ENCODE measurements at places on chromosomes 7 and 10.

DNA sequence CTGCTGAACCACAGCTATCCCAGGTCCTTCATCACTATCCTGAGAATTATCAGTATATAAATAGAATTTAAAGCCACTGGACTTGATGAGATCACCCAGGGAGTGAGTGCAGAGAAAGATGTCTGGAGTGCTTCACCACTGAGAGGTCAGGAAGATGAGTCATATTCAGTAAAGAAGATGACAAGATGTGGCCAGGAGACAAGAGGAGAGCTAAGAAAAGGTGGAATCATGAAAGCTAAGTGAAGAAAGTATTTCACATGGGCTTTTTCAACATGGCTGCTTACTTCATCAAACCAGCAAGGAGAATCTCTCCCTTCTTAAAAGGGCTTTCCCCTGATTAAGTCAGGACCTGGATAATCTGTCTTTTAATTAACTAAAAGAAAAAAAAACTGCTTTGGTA is 9.1 kb upstream of the PRKAR2B start:
- DNase-seq = peak; percentile 52

GRCh38 chr7:8783229-8783628 is 349.8 kb downstream of the NXPH1 start:
- no peak for DNase-seq

DNA sequence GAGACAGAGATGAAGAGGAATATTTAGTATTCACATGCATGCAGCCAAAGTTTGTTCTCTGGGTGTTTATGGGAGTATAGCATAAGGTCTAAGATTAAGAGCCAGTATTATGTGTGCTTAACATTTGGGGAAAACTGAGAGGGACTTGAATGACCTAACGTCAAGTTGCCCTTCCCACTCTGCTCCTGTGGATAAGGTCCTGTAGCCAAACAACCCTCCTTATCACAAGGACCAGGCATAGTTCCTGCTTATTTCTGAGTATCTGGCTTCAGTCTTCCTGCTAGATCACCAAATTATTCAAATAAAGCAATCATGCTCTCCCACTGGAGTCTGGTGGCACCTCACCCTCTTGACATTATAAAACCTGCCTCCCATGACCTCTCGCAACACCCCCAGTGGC is 137.9 kb upstream of the SEMA3E start:
- DNase-seq = no peak

- DNase-seq = no peak
Measured at GRCh38 chr10:131093795-131094366, 217.6 kb downstream of the TCERG1L start.

DNA sequence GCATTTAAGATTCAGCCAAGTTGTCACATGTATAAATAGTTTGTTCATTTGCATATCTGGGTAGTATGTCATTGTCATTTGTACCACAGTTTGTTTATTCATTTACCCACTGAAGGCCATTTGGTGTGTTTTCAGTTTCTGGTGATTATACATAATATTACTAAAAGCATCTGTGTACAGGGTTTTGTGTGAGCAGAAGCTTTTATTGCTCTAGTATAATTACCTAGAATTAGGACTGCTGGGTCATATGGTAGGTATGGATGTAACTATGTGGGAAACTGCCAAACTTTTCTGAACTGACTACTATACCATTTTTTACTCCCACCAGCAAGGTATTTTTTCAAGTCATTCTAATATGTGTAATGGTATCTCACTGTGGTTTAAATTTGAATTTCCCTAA is 584.0 kb upstream of the GHITM start:
- DNase-seq = no peak

DNA sequence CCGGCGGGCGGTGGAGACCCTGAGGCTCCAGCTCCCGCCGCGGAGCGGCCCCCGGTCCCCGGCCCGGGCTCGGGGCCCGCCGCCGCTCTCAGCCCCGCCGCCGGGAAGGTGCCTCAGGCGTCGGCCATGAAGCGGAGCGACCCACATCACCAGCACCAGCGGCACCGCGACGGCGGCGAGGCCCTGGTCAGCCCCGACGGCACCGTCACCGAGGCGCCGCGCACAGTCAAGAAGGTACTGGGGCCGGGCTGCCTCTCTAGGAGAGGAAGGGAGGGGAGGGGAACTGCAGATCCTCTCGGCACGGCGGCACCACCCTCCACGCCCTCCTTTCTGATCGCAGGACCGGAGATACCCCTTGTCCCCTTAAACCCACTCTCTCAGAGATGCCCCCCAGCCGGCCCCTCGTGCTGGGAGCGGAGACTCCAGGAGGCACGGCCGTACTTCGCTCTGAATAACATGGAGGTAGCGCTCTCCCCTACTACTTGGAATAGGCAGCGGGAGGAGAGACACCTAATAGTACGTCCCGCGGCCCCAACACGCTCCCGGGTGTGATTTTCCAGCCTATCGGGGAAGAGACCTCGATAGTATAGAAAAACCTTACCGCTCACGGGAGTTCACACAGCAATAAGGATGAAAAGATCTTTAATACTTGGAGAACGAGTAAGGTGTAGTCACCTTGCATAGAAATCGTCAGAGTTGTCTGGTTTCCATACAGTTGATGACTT is 538 bp downstream of the AHCYL2 start:
- DNase-seq = peak; percentile 75

GRCh38 chr10:127462643-127463295 is 86.3 kb upstream of the NPS start:
- no peak for DNase-seq

GRCh38 chr7:106692450-106693051 is 31.6 kb upstream of the CCDC71L start:
- no peak for DNase-seq

DNA sequence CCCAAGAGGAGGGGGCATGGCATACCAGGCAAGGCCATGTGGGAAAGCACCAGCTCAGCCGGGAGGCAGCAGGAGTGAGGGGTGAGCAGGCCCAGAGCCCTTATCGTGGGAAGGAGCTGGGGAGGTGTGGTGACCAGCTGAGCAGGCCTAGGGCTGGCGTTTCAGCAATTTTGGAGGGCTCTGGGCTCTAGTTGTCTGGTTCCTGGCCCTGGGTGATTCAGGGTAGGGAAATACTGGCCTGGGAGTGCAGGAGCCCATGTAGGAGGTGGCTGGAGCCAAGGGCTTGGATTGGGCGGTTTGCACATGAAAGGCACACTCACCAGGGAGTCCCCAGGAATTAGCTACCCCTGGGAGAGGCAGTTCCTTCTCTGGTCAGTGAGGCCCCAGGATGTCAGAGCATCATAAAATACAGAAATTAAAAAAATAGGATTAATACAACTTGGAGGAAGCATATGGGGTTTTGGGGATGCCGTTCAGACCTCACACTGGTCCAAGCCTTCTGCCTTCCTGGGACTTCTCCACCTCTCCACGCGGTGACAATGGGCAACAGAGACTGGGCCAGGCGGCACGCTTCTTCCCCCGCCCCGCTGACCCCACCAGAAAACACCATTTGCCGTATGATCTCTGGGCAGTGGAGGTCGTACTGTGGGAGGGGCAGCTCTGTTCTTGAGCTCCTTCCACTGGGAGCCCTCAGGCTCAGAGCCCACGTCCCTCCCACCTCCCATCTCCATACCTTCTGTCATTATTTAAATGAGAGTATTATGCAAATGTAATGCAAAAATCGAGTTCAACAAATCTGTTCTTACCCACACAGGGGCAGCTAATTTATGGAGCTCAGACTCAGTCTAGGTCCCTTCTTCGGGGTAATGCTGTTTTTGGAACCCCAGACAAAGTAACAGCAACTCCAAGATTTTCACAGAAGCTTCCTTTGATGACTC is 133.0 kb upstream of the FAM20C start:
- DNase-seq = no peak

DNA sequence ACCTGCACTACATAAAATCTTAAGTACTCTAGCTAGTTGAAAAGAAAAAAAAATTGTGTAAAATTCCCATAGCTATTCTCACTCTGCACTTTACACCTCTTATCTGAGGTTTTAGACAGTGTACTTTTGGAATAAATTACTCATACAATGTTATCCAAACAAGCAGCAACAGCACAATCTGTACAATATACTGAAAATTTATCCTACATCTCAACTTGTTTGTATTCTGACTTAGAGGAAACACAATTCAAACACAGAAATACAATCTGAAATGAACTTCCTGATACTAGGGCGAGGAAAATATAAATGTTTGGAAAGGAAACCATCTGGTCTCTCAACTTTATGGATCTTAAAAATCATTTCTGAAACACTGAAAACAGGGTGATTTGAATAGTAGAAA is 381.7 kb downstream of the THSD7A start:
- DNase-seq = no peak

- DNase-seq = no peak
Measured at GRCh38 chr7:114859477-114859876, 62.4 kb upstream of the MDFIC start.

DNA sequence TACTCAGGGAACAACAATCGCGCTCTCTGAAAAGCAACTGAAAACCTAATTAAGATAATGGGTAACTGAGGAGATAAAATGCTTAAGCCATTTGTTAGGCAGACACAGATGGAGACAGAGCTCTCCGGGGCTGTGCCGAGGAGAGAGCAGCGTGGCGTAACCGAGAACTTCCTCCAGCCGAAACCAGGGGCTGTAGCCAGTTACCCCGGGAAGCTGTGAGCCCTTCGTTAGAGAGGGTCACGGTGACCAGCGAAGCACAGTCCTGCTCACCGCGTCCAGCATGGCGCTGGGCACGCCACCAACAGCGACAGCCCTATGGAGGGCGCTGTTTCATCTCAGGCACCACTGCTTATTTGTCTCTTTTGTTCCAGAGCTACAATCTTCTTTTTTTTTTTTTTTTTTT is 16.1 kb downstream of the PAPOLB start:
- no peak for DNase-seq

- DNase-seq = no peak
Measured at GRCh38 chr7:93882468-93882867, 8.1 kb downstream of the TFPI2 start.

DNA sequence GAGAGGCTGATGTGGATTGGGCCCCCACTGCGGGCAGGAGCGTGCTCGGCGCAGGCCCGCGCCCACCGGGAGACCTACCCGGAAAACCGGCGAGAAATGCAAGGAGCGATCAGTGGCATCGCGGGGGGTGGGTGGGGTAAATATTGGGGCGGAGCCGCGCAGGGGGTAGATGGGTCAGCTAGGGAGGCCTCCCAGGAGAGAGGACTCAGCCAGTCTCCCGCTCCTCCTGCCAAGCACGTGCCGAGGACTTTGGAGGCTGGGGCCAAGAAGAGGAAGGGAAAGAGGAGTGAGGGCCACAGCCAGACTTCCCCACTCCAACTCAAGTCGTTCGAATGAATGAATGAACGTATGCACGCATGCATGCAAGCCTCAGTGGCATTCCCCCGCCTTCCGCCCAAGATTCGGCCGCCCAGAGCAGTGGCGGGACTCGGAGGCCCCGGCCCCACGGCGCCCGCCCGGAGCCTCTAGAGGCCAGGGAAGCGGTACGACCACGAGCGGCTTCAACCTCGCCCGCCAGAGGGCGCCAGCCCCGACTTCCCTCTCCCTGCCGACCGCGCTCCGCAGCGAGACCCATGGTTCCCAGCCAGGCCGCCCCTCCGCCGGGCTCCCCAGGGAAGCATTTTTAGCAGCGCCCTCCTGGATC is 3.6 kb downstream of the NPM3 start:
- DNase-seq = peak; percentile 84

DNA sequence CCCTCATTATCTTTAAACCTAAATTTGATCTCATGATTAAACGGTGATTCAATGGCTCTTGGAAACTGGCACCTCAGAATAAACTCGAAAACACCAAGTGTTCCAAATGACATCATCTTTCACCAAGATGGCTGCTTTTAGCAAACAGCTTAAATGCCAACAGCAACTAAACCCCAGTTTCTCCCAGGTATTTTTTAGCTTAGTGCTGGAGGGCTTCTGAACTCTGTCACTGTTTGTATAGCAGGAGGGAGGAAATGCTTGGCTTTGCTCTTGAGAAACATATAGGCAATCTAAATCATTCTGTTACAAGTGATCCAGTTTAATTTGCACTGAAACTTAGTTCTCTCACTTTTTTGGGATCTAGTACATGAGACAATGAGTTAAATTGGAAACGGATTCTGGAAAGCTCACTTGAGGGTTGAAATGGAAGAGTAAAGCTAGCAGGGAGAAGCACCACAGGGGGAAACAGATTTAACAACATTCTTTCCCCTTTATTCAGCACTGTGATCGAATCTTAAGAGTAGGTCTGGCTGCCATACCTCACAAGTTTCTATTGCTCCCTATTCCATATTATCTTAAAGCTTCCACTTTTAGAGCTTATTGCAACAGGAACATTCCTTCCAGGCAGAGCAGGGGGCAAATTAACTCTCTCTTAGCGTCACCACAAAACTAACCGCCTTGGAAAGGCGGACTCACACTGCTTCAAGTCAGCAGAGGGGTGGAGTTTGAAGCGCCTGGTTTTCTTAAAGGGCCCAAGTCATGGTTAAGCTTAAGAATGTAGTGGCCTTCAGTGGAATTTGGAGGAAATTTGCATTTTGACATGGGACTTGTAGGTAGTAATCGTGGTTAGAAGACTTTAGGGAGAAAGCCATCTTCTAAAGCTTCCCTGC is 1.8 kb upstream of the CCDC6 start:
- peak; percentile 90 for DNase-seq

- DNase-seq = no peak
Measured at GRCh38 chr7:21345361-21345760, 82.5 kb upstream of the SP4 start.

GRCh38 chr7:13702251-13702650 is 287.2 kb downstream of the ETV1 start:
- DNase-seq = no peak

DNA sequence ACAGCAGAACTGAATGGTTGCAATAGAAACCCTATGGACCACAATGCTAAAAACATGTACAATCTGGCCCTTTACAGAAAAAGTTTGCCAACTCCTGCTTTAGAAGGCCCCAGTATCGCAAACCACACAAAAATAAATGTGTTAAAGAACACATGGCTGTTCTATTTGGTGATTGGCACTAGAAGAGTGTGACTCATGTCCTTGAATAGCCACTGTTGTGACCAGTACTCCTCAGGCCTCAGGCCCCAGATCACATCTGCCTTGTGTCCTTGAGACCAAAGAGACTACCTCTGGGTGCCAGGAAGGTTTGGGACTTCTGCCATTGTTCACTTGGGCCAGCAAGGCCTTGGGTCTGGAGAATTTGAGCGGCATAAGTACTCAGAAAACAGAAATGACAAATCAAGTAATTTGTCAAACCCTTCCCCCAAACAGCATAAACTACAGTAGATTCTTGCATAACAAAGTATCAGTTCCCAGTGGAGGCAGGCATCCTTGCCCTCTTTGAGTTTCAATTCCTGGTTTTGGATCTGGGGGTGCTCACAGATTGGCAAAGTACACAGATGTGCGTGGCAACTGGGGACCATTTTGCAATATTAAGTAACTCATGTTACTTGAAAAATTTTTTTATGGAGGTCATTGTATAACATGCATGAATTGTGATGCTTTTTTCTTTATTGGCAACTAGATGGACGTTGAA is 50.2 kb downstream of the MTURN start:
- DNase-seq = no peak
